Central memory CD4-positive, alpha-beta T cell (primary cell): ENCODE measurements at places on chromosomes 6 and 20.
A peak's percentile ranks its signal among the peaks of the same experiment; 100 is the strongest.

- peak; percentile 19 for DNase-seq
Observed at GRCh38 chr20:50635676-50636600, 55.4 kb downstream of the RIPOR3 start.

GRCh38 chr6:4023240-4023639, 55.7 kb downstream of the FAM217A start:
- DNase-seq = no peak

DNA sequence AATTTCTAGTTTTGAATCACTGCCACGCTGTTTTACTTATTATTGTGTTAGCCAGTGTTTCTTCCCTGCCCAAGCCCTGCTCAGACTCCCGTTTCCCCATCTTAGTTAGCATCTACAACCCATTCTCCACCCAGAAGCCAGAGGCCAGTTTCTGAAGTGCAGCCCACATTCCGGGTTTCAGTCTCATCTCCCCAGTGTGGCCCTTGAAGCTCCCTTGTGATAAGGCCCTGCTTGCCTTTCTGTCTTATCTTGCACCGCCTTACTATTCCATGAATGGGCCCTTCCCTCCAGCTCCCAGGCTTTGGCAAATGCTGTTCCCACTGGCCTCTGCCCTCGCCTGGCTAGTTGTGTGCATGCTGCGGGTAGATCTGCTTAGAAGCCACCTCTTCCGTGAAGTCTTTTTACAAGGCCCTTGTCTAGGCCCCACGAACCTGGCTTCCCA, 41.1 kb downstream of the TOX2 start:
- no peak for DNase-seq

DNA sequence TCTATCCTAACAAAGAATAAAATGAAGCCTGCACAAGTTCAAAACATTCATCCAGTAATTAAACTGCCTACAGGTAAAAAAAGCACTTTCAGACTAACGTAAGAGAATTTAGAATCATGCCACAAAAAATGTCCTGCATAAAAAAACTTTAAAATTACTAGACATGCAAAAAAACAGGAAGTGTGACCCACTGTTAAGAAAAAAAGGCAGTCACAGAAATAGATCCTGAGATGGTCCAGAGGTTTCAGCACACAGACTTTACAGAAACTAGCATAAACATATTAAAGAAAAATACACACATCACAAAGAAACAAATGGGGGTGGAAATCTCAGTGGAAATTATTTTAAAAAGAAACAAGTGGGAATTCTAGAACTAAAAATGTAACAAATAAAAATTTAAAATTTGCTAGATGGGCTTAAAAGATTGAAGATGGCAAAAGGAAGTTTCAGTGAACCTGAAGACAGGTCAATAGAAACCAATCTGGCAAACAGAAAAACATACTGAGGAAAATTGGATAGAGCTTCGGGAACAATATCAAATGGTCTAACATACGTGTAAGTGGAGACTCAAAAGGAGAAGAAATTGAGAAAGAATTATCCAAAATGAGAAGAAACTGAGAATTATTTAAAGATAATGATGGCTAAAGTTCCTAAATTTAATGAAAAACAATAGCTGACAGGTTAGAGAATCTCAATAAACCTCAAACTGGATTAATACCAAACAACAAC, 3.4 kb upstream of the ZNF133 start:
- DNase-seq = no peak

DNA sequence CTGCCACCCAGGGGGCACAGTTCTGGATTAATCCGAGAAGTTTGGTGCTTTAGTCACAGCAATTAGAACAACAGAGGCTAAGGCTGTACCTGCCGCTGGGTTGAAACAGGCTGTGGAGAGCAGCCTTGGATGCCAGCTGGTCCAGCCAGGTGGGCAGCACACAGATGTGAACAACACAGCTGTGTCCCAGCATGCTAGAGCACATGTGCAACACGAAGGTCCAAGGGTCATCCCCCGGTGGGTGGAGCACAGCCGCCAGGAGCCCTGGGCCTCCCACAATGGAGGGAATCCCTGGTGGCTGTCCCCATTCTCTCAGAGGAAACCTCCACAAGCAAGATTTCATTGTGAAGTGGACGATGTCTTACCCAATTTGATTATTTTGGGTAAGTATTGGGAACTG, 99.2 kb upstream of the SYNDIG1 start:
- DNase-seq = no peak

DNA sequence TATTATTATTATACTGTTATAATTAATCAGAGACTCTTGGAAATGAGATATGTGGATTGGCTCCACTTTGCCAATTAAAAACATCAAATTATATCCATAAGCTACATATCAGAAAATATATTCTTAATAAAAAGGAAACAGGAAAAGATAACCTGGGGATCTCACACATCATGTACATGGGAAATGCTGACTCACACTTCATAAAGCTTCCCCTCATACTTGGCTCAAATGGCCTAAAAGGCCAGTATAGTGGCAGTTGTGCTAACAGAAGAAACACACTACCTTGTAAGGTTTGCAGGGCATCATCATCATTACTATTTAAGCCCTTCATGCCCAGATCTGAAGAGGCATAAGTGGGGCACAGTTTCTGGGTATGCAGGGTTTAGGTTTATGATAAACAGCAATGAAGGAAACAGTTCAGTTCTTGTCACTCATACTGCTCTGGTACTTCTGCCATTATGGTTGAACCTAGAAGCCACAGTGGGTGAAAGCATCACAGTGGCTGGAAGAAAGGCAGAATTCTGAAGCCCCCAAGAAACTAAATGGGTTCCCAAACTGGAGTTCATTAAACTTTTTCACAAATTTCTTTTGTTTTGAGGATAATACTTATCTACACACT, 60.6 kb downstream of the BTBD9 start:
- DNase-seq = no peak

DNA sequence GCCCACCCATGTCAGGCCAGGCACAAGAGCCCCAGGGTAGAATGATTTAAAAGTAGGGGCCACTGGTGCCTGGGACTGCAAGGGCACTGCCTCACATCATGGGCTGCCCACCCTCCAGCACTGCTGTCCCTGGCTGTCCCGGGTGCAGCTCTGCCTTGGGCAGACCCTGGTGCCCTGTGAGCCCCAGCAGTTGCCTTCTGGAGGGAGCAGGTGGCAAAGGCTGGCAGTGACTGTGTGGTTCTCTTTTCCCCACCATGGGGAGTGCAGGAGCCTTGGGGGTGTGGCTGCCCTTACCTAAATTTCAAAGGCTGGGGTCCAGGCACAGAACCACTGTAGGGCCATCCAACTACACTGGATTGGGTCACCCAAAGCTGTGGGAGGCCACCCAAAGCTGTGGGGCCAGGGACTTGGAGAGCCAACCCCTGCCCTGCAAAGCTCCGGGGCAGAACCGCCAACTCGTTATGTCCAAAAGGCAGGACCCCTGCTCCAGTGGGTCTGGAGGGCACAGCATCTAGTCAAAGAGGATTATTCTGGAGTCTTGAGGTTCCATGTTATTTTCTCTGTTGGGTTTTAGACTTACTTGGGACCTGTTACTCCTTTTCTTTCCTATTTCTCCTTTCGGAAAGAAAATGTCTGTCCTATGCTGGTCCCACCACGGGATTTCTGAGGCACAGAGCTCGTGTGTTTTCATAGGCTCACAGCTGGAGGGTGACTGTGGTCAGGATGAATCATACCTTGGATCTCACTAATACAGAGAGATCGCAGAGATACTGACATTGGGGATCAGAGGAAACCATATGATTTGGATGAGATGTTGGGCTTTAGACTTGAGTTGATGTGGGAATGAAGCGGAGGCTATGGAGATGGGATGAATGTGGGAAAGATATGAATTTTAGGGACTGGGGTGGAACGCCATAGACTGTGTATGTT, 65.3 kb downstream of the RAMACL start:
- DNase-seq = no peak

DNA sequence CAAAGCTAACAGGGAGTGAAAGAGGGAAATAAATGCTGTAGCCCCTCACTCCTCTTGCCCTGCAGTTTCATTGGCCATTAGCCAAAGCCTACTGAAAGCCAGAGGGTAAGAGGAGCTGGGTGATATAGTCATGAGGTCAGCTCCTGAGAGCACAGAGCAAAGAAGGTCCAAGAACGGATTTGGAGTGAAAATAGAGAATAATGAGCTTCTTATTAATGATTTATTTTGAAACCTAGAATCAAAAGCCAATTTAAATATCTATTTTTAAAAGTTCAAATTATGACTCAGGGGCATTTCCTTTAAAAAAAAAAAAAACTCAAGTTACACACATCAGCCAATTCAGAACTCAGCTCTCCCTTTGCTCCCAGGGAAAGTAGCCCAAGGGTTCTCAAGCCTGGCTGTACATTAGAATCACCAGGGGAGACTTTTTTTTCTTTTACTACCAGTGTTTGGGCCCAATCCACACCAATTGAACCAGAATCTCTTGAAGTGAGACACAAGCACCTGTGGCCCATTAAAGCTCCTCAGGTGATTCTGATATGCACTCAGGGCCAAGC, 79.1 kb downstream of the SNAP25 start:
- DNase-seq = no peak

- no peak for DNase-seq
Observed at GRCh38 chr20:31945785-31946184, 6.1 kb downstream of the PDRG1 start.

- no peak for DNase-seq
Observed at GRCh38 chr20:1940581-1940980, 45.4 kb downstream of the SIRPA start.

- DNase-seq = no peak
Observed at GRCh38 chr6:145631374-145631773, 103.9 kb downstream of the EPM2A start.

DNA sequence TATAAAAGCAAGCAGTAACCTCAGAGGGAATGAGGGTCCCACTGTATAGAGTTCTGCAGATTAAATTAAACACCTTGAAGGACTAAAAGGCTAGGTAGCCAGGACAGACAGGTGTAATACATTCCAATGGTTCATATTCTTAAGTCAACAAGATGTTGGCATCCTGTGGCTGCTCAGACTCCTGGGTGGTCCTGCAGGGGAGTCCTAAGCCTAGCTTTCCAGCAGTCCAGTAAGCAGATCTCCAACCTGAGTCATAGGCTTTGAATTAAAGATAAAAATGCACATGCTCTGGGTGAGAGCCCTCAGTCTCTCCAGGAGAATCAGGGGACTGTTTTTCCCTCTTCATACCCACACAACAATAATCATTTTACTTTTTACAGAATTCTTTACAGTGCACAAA, 307.3 kb upstream of the SUPT3H start:
- no peak for DNase-seq

DNA sequence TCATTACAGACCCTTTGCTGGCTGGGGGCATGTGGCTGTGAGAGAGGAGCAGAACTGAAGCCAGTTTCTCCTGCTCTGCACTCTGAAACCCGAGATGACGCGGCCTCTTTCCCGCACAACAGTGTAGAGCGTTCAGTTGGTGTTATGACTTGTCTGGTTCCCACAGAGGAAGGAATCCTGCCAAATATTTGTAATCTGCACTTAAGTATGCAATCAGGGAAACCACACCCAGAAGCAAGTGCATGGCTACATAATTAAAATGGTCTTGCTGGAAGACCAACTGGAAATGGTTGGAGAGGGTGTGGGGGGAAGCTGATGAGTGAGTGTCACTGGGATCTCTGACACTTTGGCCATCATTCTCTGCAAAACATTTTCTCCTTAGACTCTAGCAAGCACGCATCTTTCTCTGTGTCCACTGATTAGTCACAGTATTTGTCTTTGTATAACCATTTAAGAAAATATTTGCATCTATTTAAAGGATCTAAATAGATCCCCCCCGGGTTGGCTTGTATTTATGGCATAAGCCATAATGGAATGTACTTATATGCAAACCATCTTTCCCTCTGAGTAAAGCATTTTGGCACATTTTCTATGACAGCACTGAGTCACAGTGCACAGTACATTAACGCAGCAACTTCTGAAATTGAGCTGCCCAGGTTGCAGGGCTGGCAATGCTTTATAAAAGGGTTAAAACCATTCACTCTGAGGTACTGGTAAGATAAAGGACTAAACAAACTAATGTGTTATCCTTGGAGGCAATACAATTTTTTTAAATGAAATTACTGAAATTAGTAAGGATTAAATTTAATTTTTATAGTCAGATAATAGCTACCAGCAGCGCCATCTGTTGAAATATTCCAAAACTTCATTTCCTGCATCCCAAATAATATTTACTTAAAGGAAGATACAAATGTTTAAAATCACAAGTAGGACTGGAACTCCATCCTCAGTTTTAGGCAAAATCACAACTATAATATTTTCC, 76.7 kb downstream of the FOXC1 start:
- DNase-seq = no peak

GRCh38 chr6:50602292-50602691, 111.0 kb upstream of the TFAP2D start:
- DNase-seq = peak; percentile 0

DNA sequence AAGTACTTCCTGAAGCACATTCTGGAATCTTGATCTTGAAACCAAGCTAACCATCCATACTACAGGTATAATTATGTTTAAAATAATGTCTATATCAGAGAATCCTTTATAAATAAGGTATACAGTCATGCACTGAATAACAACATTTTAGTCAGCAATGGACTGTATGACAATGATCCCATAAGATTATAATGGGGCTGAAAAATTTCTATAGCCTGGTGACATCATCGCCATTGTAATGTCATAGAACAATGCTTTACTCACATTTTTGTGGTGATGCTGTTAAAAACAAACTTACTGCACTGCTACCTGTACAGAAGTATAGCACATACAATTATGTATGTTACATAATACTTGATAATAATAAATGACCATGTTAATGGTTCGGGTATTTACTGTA, 31.8 kb downstream of the RNF146 start:
- DNase-seq = no peak

DNA sequence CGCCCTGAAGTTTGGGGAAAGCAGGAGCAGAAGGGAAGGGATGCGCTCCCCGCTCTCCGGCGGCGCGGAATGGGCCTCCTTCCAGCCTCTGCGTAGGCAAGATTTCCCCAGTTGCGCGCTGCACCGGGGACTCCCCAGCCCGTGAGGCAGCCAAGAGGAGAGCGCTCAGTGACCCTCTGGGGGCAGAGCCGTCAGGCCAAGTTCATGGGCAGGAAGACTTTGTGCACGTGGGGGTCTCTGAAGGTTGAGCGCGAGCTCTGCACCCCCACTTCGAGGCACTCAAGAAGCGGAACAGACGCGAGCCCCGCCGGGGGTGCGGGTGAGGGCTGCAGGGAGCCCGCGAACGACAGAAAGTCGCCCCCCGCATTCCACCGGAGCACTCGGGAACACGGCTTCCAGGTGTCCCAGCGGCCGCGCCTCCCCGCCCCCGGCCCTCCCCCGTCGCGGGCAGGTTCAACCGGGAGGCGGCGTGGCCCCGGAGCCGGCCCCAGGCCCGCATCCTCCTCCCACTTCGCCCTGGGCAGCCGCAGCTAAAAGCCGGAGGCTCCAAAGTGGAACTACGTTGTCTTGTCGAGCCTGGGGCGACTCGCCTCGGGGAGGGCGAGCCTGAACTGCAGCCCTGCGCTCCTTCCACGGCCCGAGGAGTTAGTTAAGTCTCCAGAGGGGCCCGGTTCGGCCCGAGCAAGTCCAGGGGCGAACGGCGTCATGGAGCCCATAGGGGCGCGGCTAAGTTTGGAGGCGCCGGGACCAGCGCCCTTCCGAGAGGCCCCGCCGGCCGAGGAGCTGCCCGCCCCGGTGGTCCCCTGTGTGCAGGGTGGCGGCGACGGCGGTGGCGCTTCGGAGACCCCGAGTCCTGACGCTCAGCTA, at the start of gene PPP1R3G:
Gene PPP1R3G (plus strand): TSS at position 561 of the 867 bp plus-strand sequence. CDS start 145 bp downstream, at position 706.
- DNase-seq = no peak
